ENCODE measurements at places on chromosomes 4 and X.

- no peak for DNase-seq
These were observed 71.2 kb downstream of the LNX1 start for GRCh38 chr4:53520116-53520515.

GRCh38 chrX:148836741-148837140, 336.3 kb downstream of the AFF2 start:
- DNase-seq = no peak

- no peak for DNase-seq
These were observed 59.6 kb upstream of the MXD4 start for GRCh38 chr4:2321279-2322196.

GRCh38 chr4:146763560-146763959, 124.9 kb downstream of the POU4F2 start:
- no peak for DNase-seq

- no peak for DNase-seq
These were observed 77.2 kb downstream of the RASL11B start for GRCh38 chr4:52939325-52939724.

All from cerebellar nuclear complex (tissue), 1 donor.